KBM-7 (cell line): ENCODE measurements at places on chromosomes 13 and 19.

- no peak for DNase-seq
Observed at GRCh38 chr19:29372461-29372860, 153.3 kb upstream of the VSTM2B start.

DNA sequence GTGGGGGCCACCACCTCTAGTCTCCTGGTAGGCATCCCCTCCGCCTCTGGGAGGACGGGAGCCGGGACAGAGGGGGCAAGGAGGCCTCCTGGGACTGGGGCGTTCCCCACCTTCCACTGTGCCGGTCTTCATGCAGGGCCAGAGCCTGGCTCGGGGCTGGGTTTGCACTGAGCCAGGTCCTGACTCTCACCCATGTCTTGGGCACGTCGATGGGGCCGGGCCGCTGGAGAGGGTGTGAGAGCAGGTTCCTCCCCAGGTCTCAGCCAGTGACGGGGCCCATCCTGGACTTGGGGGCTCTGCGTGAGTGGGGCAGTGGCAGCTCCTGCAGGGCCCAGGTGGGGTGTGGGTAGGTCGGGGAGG is 26.6 kb downstream of the ATP11A start:
- DNase-seq: no peak

DNA sequence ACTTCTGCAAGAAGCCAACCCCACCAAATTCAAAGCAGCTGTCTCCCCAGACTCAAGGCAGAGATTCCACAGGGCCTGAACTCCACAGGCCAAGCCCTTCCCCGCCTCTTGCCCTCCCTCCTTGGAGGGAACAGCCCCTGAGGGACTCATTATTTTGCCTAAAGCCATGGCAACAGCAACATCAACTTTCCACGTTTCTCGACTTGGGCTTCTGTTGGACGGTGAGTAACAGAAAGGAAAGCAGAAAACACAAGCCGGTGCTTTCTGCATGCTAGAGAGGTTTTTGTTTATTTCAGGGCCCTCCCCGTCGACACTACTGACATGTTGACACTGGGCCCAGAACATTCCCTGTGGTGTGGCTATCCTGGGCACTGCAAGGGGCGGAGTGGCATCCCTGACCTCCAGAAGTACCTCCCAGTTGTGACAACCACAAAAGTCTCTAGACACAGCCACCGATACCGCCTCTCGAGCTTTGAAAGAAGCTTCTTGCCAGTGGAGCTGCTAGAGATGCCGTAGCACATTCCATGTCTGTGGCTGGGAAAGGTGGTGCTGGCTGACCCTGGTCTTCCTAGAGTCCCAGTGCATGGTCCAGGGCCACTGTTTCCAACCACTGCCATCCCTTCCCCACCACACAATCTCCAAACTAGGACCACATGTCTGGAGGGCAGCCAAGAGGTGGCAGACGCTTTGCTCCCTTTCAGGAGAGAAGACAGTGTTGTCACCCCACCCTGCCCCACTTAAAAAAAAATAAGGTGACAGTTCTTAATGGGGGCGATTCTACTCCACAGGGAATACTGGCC is 12.8 kb downstream of the CAPS start:
- no peak for DNase-seq

DNA sequence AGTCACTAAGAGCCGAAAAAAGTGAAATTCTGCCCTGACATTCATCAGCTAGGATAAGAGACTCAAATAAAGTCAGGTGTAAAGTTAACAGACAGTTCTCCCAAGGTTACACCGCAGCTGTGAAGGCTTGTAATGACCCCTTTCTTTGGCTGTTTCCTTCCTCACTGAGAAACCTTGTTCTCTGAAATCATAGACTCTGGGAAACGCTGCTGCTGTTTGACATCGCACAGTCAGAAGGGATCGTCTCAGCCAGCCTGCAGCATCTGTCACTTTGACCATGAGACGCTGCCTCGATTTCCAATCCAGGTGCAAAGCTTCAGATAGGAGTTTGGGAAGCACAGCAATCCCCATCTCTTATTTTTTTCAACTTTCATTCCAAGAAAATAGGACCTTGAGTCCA is 678 bp downstream of the BCAT2 start:
- no peak for DNase-seq

DNA sequence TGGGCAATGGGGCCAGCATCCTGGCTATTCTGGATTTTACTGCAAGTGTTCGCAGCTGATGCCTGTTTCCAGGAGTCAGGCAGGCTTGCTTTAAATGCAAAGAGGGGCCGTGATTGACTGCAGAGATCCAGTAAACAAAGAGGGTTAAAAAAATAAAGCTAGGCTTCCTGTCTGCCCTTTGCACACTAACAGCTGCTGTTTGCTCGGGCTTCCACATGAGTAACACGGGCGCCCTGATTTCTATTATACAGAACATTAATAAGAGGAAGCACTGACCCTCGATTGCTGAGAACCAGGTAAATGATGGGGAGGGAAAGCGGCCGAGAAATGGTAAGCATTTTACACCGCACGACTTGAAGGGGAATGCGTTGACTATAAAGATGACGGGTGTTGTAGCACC is 254.2 kb upstream of the ZNF507 start:
- no peak for DNase-seq
